Endodermal cell (in vitro differentiated cells): ENCODE measurements at places on chromosomes 12 and 14. TPM values are rescaled to one million over a fixed set of nuclear protein-coding genes. Genes with fewer than 3 reads are reported as not detected.

DNA sequence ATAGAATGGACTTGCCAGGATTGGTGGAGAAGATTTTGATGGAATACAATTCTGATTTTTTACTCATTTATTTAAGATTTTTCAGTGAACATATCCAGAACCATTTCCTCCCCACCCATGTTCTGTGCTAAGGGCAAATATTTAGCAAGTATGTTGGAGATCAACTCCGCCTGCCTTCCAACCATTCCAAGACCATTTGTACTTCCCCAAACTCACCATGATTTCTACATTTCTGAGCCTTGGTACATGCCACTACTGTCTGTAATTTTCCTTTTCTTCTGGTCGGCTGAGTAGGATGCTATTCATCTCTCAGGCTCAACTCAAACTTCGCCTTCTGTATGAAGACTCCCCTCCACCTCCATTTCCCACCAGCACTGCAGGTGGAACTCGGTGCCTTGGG lies 150.6 kb downstream of the NTF3 start:
- H3K4me1 ChIP-seq: peaks cover 17% of the 10 kb centered on the region
- H3K27ac ChIP-seq: no peak overlapping the region
- no peaks in the 10 kb centered on the region for H3K27me3 ChIP-seq
- no peak for DNase-seq
- no peaks in the 10 kb centered on the region for H3K36me3 ChIP-seq

RIMBP2 gene
- total RNA-seq: 2.8 and 3.4 TPM in 2 replicates

RNF41 gene
- total RNA-seq: 42.3 to 53.4 TPM (median 48.9 TPM) in 3 replicates

DNA sequence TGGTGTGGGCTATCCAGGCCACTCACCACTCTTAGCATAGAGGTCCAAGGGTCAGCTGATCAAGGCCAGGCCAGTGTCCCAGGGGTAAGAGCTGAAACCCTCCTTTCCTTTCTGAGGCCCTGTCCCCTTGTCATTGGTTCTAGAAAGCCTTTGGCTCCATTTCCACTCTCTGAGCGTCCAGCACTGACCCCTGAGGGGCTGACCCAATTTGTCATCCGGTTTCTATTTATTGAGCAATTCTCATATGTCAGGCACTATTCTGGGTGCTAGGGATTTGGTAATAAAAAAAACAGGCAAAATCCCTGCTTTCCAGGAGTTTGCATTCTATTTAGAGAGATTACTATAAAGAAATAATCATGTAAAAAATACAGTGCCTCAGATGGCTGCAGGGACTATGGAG lies 3.4 kb downstream of the KRT77 start:
- peaks cover 44% of the 10 kb centered on the region for H3K27me3 ChIP-seq
- no peak overlapping the region for H3K4me3 ChIP-seq
- peaks cover 7% of the 10 kb centered on the region for H3K4me1 ChIP-seq

- H3K27ac ChIP-seq: no peak overlapping the region
- H3K36me3 ChIP-seq: no peaks in the 10 kb centered on the region
- no peak for DNase-seq
- H3K4me1 ChIP-seq: no peaks in the 10 kb centered on the region
- no peaks in the 10 kb centered on the region for H3K27me3 ChIP-seq
- H3K4me3 ChIP-seq: no peak overlapping the region
Observed at GRCh38 chr14:60061371-60061770, 30.4 kb upstream of the PCNX4 start.

GRCh38 chr12:40584763-40585162 lies 107.5 kb upstream of the CNTN1 start:
- H3K4me1 ChIP-seq: no peaks in the 10 kb centered on the region
- H3K4me3 ChIP-seq: no peak overlapping the region
- no peaks in the 10 kb centered on the region for H3K36me3 ChIP-seq
- no peaks in the 10 kb centered on the region for H3K27me3 ChIP-seq
- no peak for DNase-seq
- H3K27ac ChIP-seq: no peak overlapping the region

GRCh38 chr12:3630621-3631271 lies 122.2 kb downstream of the CRACR2A start:
- H3K4me3 ChIP-seq: no peak overlapping the region
- H3K4me1 ChIP-seq: peaks cover 7% of the 10 kb centered on the region
- H3K36me3 ChIP-seq: no peaks in the 10 kb centered on the region
- no peaks in the 10 kb centered on the region for H3K27me3 ChIP-seq

CLEC1B gene
- total RNA-seq: not detected in 3 replicates

- no peak overlapping the region for H3K4me3 ChIP-seq
- DNase-seq: no peak
- H3K4me1 ChIP-seq: no peaks in the 10 kb centered on the region
- H3K36me3 ChIP-seq: no peaks in the 10 kb centered on the region
- H3K27ac ChIP-seq: no peak overlapping the region
- peaks cover 37% of the 10 kb centered on the region for H3K27me3 ChIP-seq
Observed at GRCh38 chr12:72365151-72365550, 93.0 kb downstream of the TRHDE start.

GRCh38 chr12:16606117-16606200 lies at the start of gene LMO3:
LMO3 (minus strand) TSS chr12:16606162; CDS start chr12:16600860, 5,302 bp downstream.
- peaks cover 5% of the 10 kb centered on the region for H3K4me1 ChIP-seq
- H3K27me3 ChIP-seq: peaks cover 84% of the 10 kb centered on the region
- H3K4me3 ChIP-seq: peak within 1 kb of the TSS; percentile 85
- no peak for DNase-seq

- H3K4me3 ChIP-seq: no peak overlapping the region
- no peaks in the 10 kb centered on the region for H3K36me3 ChIP-seq
- no peak for DNase-seq
- no peak overlapping the region for H3K27ac ChIP-seq
- H3K27me3 ChIP-seq: no peaks in the 10 kb centered on the region
Observed at GRCh38 chr14:66649498-66649897, 141.6 kb downstream of the GPHN start.

ARHGAP9 gene
- total RNA-seq: 1.3 to 2.1 TPM (median 1.5 TPM) in 3 replicates

GRCh38 chr14:84543859-84544258 lies 986.1 kb upstream of the FLRT2 start:
- H3K36me3 ChIP-seq: no peaks in the 10 kb centered on the region
- H3K4me3 ChIP-seq: no peak overlapping the region
- no peaks in the 10 kb centered on the region for H3K27me3 ChIP-seq
- DNase-seq: no peak
- peak overlapping the region; percentile 61 for H3K27ac ChIP-seq

MORN3 gene
- total RNA-seq: 1.3 and 1.6 TPM in 2 replicates

NGB gene
- total RNA-seq: not detected in 3 replicates

RND1 gene
- total RNA-seq: 15.3 to 18.9 TPM (median 17.0 TPM) in 3 replicates

DNA sequence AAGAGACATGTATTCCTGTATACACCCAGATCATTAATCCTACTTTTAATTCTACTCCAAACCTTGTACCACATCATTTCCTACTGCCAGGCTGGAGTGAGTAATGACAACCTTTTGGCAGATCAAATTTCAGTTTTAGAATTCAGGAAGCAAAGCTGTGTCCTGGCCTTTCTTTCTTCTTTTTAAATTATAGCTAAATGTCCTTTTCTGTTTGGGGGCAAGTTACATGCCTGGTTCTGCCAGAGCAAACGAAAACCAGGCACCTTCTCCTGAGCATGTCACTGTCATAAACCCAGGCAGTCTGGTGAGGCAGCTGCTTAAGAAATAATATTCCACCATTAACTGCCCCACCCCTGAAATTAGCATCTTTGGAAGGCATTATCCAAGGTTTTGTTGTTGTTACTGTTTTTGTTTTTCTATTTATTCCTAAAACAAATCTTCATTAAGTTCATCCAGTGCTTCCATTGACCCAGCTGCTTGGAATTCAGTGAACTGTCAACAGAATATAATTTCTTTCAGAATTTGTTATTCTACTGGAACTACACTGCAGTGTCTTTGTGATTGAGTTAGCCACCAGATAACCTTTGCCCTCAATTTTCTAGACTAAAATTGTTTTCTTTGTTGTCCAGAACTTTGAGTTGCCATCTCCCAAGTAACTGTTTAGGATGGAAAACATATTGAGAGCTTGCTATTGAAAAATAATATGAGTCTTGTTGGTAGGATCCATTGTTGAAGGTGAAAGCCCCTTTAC lies 33.2 kb downstream of the SAMD4A start:
- no peak overlapping the region for H3K4me3 ChIP-seq
- no peak for DNase-seq
- H3K4me1 ChIP-seq: no peaks in the 10 kb centered on the region
- H3K27me3 ChIP-seq: no peaks in the 10 kb centered on the region

GRCh38 chr14:28983279-28983678 lies 216.7 kb downstream of the FOXG1 start:
- H3K4me1 ChIP-seq: no peaks in the 10 kb centered on the region
- no peak overlapping the region for H3K27ac ChIP-seq
- H3K4me3 ChIP-seq: no peak overlapping the region

GRCh38 chr14:76135722-76136121 lies 16.0 kb upstream of the GPATCH2L start:
- H3K27me3 ChIP-seq: peaks cover 40% of the 10 kb centered on the region
- peak; percentile 41 for DNase-seq
- H3K4me3 ChIP-seq: no peak overlapping the region
- H3K27ac ChIP-seq: no peak overlapping the region
- peaks cover 6% of the 10 kb centered on the region for H3K4me1 ChIP-seq

- no peaks in the 10 kb centered on the region for H3K36me3 ChIP-seq
- H3K4me3 ChIP-seq: no peak overlapping the region
- H3K4me1 ChIP-seq: peaks cover 18% of the 10 kb centered on the region
- H3K27ac ChIP-seq: no peak overlapping the region
- DNase-seq: no peak
Observed at GRCh38 chr14:59182641-59183040, 5.8 kb upstream of the DAAM1 start.

- H3K4me1 ChIP-seq: no peaks in the 10 kb centered on the region
- H3K27ac ChIP-seq: no peak overlapping the region
- no peaks in the 10 kb centered on the region for H3K36me3 ChIP-seq
- DNase-seq: no peak
- no peaks in the 10 kb centered on the region for H3K27me3 ChIP-seq
- H3K4me3 ChIP-seq: no peak overlapping the region
Observed at GRCh38 chr14:97705976-97706375, 908.8 kb downstream of the VRK1 start.

DLK1 gene
- total RNA-seq: 67.1 and 78.3 TPM in 2 replicates

ANKRD9 gene
- 31.9 and 32.7 TPM in 2 replicates for total RNA-seq

FOXJ2 gene
- 19.1 and 21.2 TPM in 2 replicates for total RNA-seq

DNA sequence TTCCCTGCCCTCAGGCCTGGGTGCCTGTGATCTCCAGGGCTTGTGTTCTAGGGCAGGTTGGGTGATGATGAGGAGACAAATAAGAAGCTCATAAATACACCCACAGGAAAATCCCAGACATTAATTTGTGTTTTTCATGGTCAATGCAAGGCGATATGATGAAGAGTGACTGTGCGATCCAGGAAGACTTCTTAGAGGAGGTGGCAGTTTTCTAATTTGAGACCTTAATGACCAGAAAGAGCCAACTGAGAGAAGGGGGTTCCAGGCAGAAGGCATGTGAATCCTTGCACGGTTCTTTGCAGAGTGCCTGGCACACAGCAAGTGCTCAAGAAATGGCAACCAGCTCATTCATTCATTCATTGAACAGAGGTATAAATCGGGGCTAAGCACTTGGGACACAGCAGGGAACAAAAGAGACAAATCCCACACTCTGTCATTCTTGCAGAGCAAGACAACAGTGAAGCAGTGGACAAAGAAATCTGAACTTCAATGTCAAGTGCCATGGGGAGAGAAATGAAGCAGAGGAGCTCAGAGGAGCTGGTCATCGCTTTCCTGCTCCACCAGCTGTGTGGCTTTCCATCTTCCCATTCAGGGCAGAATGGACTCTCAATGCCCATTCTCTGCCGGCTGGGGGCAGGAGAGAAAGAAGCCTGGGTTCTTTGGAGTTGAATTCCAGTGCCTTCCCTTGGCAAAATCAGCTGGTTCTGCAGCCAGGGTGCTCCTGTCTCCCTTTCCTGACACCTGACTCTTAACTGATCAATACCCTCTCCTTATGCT lies 128.3 kb downstream of the AACS start:
- peak overlapping the region; percentile 70 for H3K27ac ChIP-seq
- H3K27me3 ChIP-seq: peaks cover 58% of the 10 kb centered on the region
- H3K36me3 ChIP-seq: no peaks in the 10 kb centered on the region
- H3K4me3 ChIP-seq: no peak overlapping the region
- DNase-seq: peak; percentile 75
- H3K4me1 ChIP-seq: no peaks in the 10 kb centered on the region

LRP6 gene
- total RNA-seq: 68.1 to 109 TPM (median 98.9 TPM) in 3 replicates

GRCh38 chr14:77339407-77339806 lies 18.6 kb downstream of the GSTZ1 start:
- peaks cover 40% of the 10 kb centered on the region for H3K36me3 ChIP-seq
- H3K27ac ChIP-seq: no peak overlapping the region
- peak overlapping the region; percentile 27 for H3K4me3 ChIP-seq

HOXC12 gene
- not detected in 2 replicates for total RNA-seq

DNA sequence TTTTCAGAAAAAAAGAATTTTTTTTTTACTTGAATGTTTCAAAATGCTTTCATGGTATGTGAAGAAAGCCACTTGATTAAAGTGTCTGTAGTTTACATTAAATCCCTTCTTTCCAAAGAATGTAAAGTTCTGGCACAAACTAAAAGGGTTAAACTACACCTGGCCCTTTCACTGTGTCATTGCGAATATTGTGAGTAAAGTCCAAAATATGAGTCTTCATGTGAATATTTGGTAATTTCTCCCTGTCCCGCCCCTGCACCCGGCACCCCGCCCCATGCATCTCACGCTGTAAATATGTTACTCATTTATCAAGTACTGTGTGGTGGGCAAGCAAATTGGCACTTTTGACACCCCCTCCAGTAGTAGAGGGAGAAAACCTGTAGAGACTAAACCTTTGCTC lies 274.7 kb downstream of the TTC6 start:
- no peaks in the 10 kb centered on the region for H3K27me3 ChIP-seq
- H3K4me3 ChIP-seq: no peak overlapping the region
- no peak overlapping the region for H3K27ac ChIP-seq
- H3K36me3 ChIP-seq: no peaks in the 10 kb centered on the region

DNA sequence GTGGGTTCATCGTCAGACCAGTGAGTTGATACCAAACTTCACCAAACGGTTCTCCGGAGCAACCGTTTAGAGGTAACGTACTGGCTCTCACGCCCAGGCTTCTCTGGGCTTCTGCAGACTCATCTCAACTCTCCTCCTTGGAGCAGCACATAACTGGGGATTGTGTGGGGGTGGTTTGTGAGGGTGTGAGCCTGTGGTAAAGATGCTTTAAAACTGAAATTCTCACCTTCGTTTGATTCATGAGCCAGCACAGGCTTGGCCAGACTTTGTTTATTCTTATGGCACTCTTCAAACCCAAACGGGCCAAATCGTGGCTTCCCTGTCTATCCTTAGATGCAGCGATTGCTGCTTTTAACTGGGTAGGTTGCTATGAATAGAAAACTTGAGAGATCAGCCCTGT lies 121.3 kb downstream of the SAMD4A start:
- no peaks in the 10 kb centered on the region for H3K36me3 ChIP-seq

- no peaks in the 10 kb centered on the region for H3K27me3 ChIP-seq
- no peak for DNase-seq
- no peak overlapping the region for H3K4me3 ChIP-seq
- no peaks in the 10 kb centered on the region for H3K36me3 ChIP-seq
- H3K4me1 ChIP-seq: no peaks in the 10 kb centered on the region
Observed at GRCh38 chr14:27050208-27050607, 452.4 kb upstream of the NOVA1 start.

- no peak overlapping the region for H3K27ac ChIP-seq
- H3K27me3 ChIP-seq: peaks cover 20% of the 10 kb centered on the region
- peaks cover 9% of the 10 kb centered on the region for H3K4me1 ChIP-seq
- no peak for DNase-seq
Observed at GRCh38 chr12:27333403-27334009, 870 bp downstream of the BMAL2 start.

- H3K36me3 ChIP-seq: peaks cover 44% of the 10 kb centered on the region
- no peak for DNase-seq
- H3K4me1 ChIP-seq: no peaks in the 10 kb centered on the region
- no peak overlapping the region for H3K4me3 ChIP-seq
- peak overlapping the region; percentile 10 for H3K27ac ChIP-seq
- no peaks in the 10 kb centered on the region for H3K27me3 ChIP-seq
Observed at GRCh38 chr12:50013361-50014147, 11.7 kb downstream of the RACGAP1 start.

- H3K27me3 ChIP-seq: no peaks in the 10 kb centered on the region
- DNase-seq: no peak
- no peaks in the 10 kb centered on the region for H3K36me3 ChIP-seq
- H3K27ac ChIP-seq: no peak overlapping the region
Observed at GRCh38 chr12:28257411-28257810, 67.2 kb downstream of the CCDC91 start.

GYS2 gene
- not detected in 2 replicates for total RNA-seq
